Suprapubic skin (tissue), 4 donors: ENCODE measurements at places on chromosomes 3 and 15. TPM values are rescaled to one million over a fixed set of nuclear protein-coding genes. Genes with fewer than 3 reads are reported as not detected.

ZWILCH gene
- 4.7 TPM for total RNA-seq

RTF1 gene
- 22.0 TPM for total RNA-seq

MAGI1 gene
- total RNA-seq: 71.5 TPM

DUOXA2 gene
- not detected for total RNA-seq

TMEM108 gene
- 4.0 TPM for total RNA-seq

CIDEC gene
- total RNA-seq: 24.6 TPM

TRH gene
- not detected for total RNA-seq

GOLGA6L26 gene
- not detected for total RNA-seq

PRTG gene
- total RNA-seq: 0.49 TPM

FILIP1L gene
- total RNA-seq: 16.6 TPM

MYH15 gene
- 0.17 TPM for total RNA-seq

C3orf62 gene
- total RNA-seq: 8.5 TPM

FANCD2OS gene
- not detected for total RNA-seq

GOLGA6A gene
- 0.21 TPM for total RNA-seq

MCCC1 gene
- total RNA-seq: 31.4 TPM
